ENCODE measurements at places on chromosomes 13 and 19.

- DNase-seq = no peak
Observed at GRCh38 chr19:6086068-6086788, 24.1 kb downstream of the RFX2 start.

DNA sequence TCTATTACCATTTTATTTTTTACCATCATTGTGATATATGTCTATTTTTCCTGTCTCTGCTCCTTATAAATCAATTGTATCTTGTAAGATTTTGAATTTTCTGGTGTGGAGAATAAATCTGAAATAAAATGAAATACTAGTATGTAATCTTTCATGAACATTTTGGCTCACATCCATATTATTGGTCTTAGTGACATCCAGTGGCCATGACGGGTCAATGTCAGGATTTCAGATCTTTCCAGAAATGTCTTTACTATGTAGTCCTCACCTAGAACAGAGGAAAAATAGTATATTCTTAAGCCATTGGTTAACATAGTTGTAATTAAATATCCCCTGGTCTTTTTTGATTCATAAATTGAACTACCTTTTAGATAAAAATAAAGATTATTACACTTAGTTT is 109.8 kb upstream of the GPC6 start:
- no peak for DNase-seq

GRCh38 chr19:18057557-18057956 is 29.2 kb downstream of the IL12RB1 start:
- no peak for DNase-seq

DNA sequence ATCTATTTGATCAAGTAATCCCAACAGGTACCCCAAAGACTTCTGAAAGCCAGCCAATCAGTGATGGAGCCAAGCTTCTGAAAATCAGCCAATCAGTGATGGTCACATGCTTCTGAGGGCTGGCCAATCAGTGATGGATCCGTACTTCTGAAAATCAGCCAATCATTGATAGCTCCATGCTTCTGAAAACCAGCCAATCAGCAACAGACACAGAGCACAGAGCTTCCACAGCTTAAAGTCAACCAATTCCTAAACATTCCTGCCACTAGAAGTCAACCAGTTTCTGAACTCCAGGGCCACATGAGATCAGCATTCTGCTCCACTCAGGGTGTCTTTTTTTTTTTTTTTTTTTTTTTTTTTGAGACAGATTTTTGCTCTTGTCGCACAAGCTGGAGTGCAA is 8.2 kb upstream of the HSD17B14 start:
- DNase-seq = no peak

GRCh38 chr13:93577105-93577504 is 350.5 kb downstream of the GPC6 start:
- no peak for DNase-seq

GRCh38 chr19:30228835-30229524 is 143.2 kb upstream of the ZNF536 start:
- no peak for DNase-seq

- DNase-seq = no peak
Observed at GRCh38 chr19:33795370-33796163, 1.1 kb upstream of the KCTD15 start.

DNA sequence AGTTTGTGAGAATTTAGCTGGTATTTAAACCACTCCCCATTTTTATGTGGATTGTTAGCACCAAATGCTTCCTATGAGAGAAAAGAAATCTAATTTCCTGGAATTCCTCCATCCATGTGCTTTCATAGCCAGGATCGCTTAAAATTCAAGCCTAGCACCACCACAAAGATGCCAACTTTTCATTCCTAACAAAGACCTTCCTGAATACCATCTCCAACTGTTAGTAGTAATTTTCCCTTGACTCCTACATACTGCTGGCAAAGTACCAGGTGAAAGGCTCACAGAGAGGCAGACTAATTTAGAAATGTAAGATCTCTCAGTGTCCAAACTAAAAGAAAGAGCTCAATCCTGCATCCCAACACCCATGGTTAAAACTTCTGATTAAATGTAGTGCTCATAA is 386.3 kb downstream of the KCTD12 start:
- no peak for DNase-seq
